ENCODE measurements at places on chromosomes 2 and 18. TPM values are rescaled to one million over a fixed set of nuclear protein-coding genes. Genes with fewer than 3 reads are reported as not detected.

- no peak for DNase-seq
Observed at GRCh38 chr2:101837354-101837753, 139.8 kb downstream of the MAP4K4 start.

DNA sequence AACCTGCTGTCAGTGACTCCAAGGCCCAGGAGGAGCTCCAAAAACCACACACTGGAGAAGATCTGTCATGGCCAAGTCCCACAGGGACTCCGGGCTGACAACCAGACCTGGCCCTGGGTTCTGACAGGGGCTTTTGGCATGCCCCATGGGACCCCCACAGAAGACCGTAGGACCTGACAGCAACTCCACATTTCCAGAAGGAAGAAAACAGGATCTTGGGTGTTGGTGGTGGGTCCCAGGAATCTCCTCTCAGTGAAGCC is 275.9 kb upstream of the HS6ST1 start:
- DNase-seq, result no peak

DNA sequence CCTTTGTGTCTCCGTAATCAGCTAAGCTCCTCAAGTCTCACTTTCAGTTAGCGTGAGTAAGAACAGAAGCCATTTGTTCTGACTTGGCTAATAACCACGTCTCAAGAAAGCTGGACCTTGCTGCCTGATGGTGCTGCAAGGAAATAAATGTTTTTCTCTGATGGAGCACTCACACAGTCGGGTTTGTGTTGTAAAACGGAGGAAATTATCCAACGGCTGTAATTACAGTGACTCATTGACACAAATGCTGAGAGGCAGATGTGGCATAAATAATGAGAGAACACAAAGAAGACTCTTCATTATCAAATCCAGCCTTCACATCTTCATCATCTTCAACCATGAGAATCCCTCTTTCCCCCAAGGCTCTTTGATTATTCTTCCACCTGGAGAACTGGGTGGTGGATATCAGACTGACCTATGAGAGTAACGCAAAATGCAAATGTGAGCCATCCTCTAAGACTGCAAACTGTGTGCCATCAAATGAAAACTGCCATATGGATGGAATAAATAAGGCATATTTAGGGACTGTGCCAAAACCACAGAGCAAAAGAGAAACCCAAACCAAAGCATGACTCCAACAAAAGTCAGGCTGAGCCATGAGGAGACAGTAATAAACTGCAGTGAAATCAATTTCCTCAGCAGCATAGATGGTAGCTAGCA is 252.6 kb downstream of the RND3 start:
- no peak for DNase-seq

PAX8 gene
- 0.45 TPM for total RNA-seq

CERKL gene
- total RNA-seq, result not detected

ETAA1 gene
- total RNA-seq, result 14.9 TPM

DNA sequence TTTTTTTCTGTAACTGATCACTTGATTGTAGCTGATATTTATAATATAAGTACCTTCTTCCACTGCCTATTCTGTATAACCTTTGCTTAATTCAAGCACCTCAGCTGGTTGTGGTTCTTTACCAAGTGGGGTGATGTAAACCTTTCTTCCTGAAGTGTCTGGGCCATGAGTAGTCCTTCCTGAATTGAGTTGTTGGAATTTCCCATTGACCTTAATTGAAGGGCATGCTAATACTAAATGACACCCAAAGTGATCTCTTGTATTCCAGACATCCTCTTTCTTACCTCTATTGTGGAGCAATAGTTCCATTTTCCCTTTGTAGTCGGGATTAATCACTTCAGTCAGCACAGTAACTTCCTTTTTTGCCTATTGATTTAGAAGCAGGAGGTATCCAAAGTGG is 1496.8 kb upstream of the CELF4 start:
- DNase-seq, result no peak

DNA sequence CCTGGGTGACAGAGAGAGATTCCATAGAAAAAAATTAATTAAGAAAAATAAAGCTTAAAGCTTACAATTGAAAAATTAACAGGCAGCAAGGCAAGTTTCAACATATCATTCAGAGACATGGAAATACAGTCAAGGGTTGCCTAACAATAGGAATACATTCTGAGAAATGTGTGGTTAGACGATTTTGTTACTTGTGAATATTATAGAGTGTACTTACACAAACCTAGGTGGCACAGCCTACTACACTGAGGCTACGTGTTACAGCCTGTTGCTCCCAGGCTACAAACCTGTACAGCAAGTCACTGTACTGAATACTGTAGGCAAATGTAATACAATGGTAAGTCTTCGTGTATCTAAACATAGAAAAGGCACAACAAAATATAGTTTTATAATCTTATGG is 27.7 kb upstream of the ZBTB7C start:
- no peak for DNase-seq

DNA sequence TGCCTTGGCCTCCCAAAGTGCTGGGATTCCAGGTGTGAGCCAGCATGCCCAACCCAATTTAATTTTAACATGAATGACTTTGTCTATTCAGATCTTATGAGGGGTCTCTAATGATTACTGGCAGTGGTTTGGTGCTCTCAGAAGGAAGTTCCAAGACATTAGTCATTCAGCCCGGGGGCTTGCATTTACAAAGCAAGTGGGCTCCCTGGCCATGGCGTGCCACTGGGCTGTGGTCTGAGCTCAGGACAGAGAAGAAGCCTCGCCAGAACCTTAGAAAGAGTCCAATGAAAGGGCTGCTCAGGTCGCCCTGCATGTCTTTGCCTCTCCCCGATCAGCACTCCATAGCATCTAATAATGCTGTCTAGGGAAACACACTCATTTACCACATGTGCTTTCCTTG is 182.6 kb upstream of the CHAC2 start:
- no peak for DNase-seq

DNA sequence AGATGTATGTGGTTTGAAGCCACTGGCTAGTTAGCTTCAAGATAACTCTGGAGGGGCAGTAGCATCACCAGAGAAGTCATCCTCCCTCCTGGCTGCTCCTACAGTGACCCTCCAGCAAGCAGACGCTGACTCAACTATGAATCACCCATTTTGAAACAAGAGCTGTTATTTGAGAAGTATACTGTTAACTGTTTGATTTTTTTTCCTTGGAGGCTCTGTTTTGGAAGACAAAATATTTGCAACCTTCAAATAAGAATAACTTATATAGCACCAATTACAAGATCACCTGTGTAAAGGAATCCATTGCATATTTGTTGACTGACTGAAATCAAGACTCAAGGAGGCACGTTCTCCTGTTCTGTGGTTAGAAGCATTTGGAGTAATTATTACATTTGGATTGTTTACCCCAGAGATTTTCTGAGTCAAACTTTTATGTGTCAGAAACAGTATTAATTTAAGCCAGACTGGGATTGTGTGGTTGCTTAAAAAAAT is 313.8 kb downstream of the MTX2 start:
- DNase-seq, result peak; percentile 76

- DNase-seq, result peak; percentile 38
Observed at GRCh38 chr2:240792629-240793312, 27.2 kb downstream of the KIF1A start.

SIX2 gene
- total RNA-seq, result 1.7 TPM

ATAD2B gene
- 33.4 TPM for total RNA-seq

DNA sequence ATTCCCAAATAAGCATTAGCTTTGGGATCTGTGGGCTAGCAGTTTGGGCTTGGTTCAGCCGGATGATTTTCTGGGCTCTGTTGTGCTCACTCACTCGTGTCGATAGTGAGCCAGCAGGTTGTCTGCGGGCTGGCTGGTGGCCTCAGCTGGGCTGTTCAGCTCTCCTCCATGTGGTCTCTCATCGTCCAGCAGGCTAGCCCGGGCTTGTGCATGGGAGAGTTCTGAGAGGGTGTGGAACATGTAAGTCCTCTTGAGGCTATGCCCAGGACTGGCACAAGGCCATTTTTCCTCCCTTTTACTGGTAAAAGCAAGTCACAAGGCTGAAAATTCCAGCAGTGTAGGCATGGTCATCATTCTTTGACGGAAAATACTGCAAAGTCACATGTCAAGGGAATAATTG is 38.5 kb downstream of the NTSR2 start:
- DNase-seq, result no peak

SATB2 gene
- 9.9 TPM for total RNA-seq

DNA sequence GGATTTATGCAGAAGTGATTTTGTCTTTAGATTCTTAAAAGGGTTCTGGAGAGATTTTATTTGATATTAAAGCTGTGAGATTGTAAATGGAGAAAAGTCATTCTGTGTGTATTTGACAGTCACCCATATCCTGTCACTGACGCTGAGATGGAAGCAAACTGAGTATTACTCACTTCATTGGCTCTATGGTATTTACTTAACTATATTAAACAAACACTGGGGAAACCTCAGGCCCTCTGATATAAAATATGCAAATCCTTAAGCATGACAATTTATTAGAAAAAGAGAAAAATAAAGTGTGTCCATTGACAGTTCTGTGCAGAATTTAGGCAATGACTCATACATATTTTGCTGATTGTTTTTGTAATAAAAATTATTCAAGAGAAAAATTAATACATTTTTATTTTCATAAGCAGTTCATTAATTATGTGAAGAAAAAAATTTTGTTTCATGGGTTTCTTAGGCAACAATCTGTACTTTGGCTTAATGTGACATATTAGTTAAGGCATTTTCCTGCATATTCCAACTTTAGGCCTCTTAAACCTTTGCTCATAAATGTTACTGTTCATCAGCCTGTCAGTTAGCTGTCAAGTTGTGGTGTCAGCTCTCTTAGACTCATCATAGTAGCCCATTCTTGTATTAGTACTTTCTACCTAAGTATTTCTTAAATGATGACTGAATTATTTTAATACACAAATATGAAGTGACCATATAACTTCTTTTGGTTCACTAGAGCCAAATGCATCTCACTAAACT is 99.9 kb downstream of the PARD3B start:
- DNase-seq, result no peak

DNA sequence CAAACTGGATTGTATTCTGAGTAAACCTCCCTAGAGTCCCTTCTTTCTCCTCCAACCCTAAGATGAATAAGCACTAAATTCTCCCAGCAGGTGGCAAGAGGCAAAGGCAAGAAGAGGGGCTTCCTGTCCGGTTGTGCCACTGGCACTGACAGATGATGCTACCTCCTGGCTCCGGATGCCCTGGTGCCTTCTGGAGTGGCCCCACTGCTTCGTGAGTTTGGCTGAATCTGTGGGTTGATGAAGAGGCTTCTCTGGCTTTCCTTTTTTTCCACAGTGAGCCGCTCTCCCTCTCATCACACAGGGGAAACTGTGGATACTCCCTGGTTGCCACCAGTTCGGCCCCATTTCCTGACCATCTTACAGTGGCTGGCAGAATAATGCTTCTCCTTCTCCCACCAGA is 404.7 kb downstream of the GALR1 start:
- DNase-seq, result no peak

DNA sequence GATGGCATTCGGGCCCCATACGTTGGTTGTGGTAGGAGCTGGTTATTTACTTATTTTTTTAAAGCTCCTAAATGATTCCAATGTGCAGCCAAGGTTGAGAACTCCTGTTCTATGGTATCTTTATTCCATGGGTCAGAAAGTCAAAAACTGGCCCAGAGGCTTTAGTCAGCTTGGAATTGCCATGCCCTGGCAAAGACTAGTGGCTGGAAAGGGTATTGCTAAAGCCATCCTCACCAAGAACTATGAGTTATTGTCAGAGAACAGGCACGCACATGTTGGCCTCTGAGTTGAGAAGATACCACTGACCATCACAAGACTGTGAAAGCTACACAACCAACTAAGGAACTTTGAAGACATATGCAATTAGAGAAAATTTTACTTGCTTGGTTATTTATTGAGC is 47.9 kb upstream of the ACMSD start:
- DNase-seq, result no peak

DNA sequence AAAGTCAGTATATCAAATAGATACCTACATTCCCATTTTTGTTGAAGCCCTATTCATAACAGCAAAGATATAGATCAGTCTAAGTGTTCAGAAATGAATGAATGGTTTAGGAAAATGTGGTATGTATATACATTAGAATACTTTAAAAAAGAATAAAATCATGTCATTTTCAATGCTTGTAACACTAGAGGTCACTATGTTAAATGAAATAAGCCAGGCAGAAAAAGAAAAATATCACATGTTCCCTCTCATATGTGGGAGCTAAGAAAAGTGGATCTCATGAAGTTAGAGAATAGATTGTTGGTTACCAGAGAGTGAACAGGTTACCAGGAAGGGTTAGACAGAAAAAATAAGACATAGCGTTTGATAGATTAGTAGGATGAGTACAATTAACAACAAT is 1111.0 kb upstream of the SLC39A10 start:
- no peak for DNase-seq

GRCh38 chr2:156647377-156648010 is 211.3 kb downstream of the GPD2 start:
- DNase-seq, result no peak
